ENCODE measurements at places on chromosomes 16 and 17. TPM values are rescaled to one million over a fixed set of nuclear protein-coding genes. Genes with fewer than 3 reads are reported as not detected.

GRCh38 chr16:81481207-81481821 is 36.7 kb downstream of the CMIP start:
- no peak for DNase-seq

- no peak for DNase-seq
Observed at GRCh38 chr17:50162466-50163254, 3.1 kb upstream of the SGCA start.

- DNase-seq, result no peak
Observed at GRCh38 chr17:8503368-8503767, 67.7 kb downstream of the NDEL1 start.

DNA sequence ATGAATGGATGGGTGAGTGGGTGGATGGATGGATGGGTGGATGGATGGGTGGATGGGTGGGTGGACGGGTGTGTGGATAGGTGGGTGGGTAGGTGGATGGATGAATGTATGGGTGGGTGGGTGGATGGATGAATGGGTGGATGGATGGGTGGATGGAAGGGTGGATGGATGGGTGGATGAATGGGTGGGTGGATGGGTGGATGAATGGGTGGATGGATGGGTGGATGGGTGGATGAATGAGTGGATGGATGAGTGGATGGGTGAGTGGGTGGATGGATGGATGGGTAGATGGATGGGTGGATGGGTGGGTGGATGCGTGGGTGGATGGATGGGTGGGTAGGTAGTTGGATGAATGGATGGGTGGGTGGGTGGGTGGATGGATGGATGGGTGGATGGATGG is 13.2 kb upstream of the ATP2C2 start:
- no peak for DNase-seq

DNA sequence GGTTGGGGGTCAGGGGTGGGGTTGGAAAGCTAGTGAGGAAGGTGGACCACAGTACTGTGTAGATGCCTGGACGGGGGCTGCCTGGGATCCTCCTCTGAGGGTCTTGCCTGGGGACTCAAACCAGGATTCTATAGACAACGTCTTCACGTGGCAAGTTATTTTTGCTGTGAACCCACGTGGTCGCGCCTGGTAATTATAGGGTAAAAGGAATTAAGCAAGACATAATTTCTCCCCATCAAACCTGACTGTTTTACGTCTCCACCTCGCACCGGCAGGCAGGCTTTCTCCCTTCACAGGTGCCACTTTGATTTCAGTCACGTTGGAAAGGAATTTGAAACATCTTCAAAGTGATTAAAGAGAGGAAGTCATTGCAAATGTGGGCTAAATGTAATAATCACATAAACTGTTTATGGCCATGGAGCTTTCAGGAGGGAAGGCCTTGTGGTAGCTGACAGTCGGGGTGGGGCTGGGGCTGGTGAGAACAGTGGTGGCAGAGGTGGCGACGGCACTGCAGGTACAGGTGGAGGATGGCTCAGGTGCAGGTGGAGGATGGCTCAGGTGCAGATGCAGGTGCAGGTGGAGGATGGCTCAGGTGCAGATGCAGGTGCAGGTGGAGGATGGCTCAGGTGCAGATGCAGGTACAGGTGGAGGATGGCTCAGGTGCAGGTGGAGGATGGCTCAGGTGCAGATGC is 197.1 kb upstream of the NLRP1 start:
- no peak for DNase-seq

The CPHXL gene
- total RNA-seq, result not detected

The TSNAXIP1 gene
- not detected for total RNA-seq

- DNase-seq, result no peak
Observed at GRCh38 chr16:57283214-57283958, 1.1 kb downstream of the PLLP start.

GRCh38 chr16:56916571-56917403 is 15.2 kb upstream of the HERPUD1 start:
- DNase-seq, result no peak

DNA sequence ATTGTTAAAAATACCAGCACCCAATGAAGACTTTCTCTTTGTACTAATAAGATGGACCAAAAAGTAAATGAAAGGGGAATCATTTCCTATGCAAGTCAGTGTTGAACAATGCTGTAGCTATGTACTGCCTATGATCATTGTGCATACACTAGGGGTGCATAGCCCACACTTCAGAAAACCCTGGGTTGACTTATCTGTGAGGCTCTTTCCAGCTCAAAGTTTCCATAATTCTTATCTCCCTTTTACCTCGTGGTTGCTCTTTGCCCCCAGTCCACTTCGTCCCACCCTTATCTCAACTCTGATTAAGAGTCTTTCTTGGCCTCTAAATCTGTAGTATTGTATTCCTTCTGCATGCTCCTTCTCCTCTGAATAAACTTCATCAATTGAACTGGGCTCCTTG is 336.8 kb downstream of the SHISA9 start:
- DNase-seq, result no peak

GRCh38 chr16:19859166-19859565 is 25.5 kb downstream of the GPRC5B start:
- DNase-seq, result no peak

The RNF135 gene
- total RNA-seq, result 3.7 TPM

DNA sequence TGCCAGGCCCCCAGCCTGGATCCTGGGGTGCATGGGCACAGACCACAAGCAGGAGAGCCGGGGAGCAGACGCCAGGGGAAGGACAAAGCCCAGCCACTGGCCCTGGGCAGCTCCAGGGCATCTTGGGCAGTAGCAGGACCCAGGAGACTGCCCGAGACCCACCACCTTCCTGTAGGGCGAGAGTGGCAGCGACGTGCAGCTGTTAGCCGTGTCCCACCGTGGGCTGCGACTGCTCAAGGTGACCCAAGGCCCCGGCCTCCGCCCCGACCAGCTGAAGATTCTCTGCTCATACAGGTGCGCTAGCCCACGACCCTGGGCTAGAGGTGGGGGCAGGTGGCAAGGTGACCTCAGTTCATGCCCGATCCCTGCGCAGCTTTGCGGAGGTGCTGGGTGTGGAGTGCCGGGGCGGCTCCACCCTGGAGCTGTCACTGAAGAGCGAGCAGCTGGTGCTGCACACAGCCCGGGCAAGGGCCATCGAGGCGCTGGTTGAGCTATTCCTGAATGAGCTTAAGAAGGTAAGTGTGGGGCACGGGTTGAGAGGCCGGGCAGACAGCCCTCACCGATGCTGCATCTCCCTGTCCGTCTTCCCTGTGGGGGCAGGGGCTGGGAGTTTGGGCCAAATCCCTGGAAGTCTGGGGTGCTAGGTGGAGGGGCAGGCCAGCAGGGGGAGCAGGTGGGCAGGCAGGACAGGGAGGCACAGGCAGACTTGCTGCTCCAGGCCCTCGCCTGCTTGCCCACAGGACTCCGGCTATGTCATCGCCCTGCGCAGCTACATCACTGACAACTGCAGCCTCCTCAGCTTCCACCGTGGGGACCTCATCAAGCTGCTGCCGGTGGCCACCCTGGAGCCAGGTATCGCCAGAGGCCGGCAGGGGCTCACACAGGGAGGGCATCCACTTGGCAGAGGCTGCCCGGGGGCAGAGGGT is 13.5 kb upstream of the SMIM5 start:
- DNase-seq, result no peak

DNA sequence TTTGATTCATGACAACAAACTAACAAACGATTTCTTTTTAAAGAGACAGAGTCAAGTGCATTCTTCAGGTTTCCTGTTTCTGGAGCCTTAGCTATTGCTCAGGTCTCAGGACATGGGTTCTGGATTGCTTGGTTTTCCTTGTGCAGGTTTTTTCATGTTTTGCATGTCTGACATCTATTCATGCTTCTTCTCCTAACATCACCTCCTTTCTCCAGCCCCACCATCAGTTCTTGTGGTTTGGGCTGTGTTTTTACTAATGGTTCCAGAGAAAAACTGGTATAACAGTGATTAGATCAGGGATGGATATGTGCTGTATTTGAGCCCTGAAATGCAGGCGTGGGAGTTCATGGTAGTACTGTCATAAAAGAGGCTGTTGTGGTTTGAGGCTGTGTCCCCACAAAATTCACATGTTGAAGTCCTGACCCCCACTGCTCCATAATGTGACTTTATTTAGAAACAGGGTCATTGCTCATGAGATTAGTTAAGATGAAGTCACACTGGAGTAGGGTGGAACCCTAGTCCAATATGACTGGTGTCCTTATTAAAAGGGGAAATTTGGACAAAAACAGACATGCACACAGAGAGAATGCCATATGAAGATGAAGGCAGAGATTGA is 67.9 kb downstream of the IRX6 start:
- no peak for DNase-seq

DNA sequence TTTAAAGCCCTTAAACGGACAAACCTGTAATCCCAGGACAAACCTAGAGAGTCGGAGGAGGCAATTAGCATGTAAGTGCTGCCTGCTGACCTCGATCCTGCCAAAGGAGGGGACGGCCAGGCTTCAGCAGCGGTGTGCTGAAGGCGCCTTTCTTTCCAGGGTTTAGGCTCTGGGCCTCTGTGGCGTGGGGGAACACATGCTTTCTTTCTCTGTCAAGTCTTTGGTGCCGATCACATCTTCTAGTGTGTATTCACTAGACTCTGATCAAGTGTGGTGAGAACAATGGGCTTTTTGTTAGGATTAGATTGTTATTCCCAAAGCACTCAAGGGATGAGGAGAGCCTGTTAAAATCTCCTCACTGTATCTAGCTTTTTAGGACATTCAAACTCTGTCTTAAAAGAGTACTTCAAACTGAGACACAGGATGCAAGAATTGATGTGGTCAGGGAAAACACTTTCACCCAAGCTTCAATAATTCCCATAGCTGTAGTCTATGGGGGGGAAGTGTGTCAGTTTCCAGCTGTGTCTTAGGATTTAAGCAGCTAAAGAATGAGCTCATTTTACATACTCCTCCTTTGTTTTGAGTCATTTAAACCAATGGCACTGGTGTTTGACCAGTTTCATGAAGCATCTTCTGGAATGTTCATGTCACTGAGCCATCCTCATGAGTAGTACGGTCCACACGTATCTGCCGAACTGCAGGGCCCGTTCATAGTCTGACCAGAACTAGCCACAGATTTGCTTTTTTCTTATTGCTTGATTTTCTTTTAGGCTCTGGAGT is 51.2 kb downstream of the RPA1 start:
- DNase-seq, result no peak

DNA sequence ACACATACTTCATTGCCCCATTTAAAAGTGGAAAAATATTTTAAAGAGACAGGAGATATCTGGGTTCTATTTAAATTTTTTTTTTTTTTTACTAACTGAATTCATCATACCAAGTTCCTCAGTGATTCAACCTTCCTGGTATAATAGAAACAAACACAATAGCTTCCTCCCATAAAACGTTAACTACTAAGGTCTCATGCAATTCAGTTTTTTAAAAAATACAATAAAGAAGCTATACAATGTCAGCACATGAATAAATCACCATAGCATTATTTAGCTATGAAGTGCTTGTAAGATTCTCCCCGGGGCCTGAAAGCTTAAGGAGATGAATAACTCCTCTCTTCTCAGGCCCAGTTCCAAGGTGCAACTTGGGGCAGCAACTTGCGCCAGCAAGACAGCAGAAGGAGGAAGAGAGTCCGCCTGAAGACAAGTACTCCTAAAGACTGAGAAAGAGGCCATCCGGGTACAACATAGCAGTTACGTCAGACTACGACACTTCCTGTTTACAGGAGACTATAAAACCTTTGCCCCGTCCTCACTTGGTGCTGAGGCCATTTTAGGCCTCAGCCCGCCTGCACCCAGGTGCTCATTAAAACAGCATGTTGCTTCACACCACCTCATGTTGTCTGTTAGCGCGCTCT is 81.5 kb downstream of the MYO1D start:
- DNase-seq, result no peak

- no peak for DNase-seq
Observed at GRCh38 chr16:87973717-87974116, 22.5 kb downstream of the BANP start.

The RAD51C gene
- total RNA-seq, result 73.7 TPM

DNA sequence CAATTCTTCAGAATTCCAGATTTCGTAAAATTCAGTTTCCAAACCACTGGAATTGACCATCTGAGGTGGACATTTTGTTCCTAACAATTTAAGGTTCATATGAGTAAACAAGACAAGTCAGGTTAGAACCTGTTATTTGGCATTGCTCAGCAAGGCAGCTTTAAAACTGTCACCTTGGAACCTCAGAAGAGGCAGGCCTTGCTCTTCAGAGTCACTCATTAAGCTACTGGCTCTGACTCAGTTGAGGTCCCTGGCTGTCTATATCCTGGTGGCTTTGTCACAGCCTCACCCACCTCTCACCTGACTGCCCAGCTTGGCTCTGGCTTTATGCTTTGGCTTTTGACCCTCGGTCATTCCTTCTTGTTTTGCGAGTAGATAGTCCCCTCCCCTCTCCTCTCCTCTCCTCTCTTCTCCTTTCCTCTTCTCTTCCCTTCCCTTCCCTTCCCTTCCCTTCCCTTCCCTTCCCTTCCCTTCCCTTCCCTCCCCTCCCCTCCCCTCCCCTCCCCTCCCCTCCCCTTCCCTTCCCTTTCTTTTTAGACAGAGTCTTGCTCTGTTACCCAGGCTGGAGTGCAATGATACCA is 238.4 kb downstream of the SHISA9 start:
- DNase-seq, result no peak

DNA sequence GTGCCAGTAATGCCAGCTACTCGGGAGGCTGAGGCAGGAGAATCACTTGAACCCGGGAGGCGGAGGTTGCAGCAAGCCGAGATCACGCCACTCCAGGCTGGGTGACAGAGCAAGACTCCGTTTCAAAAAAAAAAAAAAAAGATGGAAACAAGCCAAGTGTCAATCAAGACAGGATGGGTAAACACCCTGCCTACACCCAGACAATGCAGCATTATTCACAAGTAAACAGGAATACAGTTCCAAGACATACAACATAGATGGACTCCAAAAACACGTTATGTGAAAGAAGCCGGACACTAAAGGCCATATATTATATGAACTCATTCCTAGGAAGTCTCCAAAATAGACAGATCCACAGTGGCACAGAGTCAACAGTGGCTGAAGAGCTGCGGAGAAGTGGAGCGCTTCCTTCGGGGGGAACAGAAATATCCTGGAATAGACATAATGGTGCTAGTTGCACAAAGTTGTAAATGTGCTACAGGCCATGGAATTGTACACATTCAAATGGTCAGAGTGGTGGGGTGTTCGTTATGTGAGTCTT is 33.9 kb downstream of the ANKRD11 start:
- DNase-seq, result no peak

GRCh38 chr16:21523411-21524067 is 75.8 kb upstream of the METTL9 start:
- DNase-seq, result no peak

The SIAH1 gene
- total RNA-seq, result 18.6 TPM

The MKS1 gene
- total RNA-seq, result 22.4 TPM

DNA sequence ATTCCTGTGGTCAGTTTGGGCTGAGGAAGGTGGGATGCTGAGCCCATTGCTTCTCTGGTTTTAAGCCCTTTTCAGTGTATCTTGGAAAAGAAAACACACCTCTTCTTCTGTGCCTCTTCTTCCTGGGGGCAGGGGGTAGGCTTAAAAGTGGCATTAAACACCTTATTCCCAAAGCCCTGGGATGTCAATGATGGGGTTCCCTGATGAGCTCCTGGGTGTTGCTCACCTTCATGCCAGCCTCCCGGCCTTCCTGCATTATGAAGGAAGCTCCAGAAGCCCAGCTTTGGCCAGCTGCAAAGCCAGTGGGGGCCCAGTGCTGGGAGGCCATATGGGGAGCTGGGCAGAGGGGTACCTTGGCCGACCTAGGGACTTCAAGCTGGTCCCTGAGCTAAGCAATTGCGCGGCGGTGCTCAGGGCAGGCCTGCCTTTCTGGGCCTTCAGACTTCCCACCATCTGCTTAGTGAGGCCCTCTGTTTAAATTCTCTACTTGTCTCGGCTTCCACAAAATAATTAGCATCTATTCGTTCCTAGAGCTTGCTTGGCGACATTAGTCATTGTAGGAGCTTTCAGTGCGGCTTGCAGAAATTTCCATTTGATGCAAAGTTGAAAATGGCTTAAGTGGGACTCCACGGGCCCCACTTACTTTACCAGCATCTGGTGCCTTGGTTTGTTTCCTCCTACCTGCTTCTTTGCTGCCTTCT is 121.7 kb upstream of the NLRP1 start:
- no peak for DNase-seq

Data from activated naive CD4-positive, alpha-beta T cell treated with anti-CD3 and anti-CD28 coated beads, Interleukin-2, amount 50 U/mL, for 72 hours (primary cell).